NCI-H2107 (cell line): ENCODE measurements at places on chromosomes 11 and 22.

- no peak for DNase-seq
These were observed 11.8 kb downstream of the MRGPRG start for GRCh38 chr11:3206922-3207204.

GRCh38 chr11:126190792-126191191, 20.7 kb downstream of the RPUSD4 start:
- DNase-seq: no peak

DNA sequence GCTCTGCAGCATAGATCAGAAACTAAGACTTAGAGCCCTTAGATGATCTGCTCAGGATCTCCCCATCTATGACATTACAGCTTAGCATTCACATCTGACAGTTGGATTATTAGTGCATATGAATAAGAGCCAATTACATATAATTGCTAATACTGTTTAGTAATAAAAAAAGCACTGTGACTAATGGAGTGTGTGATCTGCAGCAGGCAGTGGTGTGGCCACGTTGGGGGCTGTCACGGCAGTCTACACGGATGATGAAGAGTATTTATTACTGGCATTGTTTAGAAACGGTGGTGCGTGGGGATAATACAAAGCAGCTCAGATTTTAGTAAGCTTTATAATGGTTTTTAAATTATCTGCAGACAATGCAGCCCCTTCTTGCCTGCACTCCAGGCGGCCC, 93.5 kb upstream of the TIMP3 start:
- DNase-seq: no peak

GRCh38 chr11:103546236-103546635, 437.0 kb downstream of the DYNC2H1 start:
- DNase-seq: no peak

DNA sequence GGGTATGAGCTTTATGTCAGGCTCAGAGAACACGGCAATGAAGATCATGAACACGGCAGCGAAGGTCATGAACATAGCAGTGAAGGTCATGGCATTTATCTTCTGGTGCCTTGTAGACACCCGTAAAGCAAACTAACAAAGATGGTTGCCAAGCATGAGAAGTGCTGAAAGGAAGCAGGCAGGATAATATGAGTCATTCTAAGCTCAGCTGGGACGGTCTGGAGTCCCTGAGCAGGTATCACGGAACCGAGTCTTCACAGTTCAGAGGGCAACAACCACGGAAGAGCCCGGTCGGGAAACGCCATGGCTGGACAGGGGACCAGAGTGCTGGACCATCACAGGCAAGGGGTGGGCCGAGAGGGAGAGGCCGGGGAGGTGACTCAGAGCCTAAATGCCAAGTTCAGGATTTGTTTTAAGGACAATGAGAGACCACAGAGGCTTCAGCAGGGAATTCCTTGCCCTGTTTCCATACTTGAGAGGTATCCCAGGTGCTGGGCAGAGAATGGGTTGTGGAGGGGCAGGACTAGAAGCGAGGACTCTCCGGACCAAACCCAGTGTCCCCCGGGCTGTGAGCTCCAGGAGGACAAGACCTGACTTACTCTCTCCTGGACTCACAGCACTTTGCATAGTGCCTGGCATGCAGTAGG, 13.1 kb upstream of the MS4A10 start:
- no peak for DNase-seq

GRCh38 chr11:133519560-133519959, 12.7 kb downstream of the OPCML start:
- no peak for DNase-seq

DNA sequence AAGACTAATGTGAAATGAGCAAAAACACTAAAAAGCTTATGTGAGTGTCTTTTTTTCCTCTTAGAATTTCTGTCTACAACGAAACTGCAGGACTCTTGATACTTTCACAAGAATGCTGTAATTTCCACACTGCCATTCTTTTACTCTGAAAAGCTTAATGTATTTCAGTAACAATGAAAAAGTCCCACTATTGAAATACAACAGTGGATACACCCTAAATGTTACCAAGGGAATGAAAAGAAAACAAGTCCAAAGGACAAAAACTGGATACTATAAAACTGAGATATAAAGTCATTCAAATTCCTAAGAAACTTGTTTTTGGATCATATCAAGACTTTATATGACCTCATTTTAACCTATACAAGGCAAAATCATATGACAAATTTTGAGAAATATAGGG, 77.4 kb downstream of the SOX6 start:
- no peak for DNase-seq

GRCh38 chr22:27105142-27106025, 448.0 kb downstream of the MIAT start:
- DNase-seq: no peak

- DNase-seq: no peak
These were observed 20.0 kb upstream of the POLD3 start for GRCh38 chr11:74572349-74572748.

GRCh38 chr11:129853518-129854231, 38.0 kb downstream of the TMEM45B start:
- peak; percentile 87 for DNase-seq

- no peak for DNase-seq
These were observed 42.8 kb downstream of the WNT7B start for GRCh38 chr22:45934168-45934564.

- no peak for DNase-seq
These were observed 10.9 kb upstream of the NAALADL1 start for GRCh38 chr11:65069217-65069616.

DNA sequence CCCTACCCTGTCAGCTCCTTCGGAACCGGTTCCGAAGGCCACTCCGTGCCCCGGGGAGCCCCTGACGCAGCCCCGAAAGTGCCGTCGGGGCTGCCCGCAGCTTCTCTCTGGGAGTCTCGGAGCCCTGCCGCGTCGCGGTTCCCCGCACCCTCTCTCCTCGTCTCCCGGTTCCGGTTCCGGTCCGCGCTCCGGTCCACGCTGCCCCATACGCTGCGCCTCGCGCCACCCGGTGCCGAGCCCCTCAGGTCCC, 618 bp downstream of the MTA2 start:
- no peak for DNase-seq

GRCh38 chr11:110362971-110363509, 66.6 kb upstream of the RDX start:
- DNase-seq: no peak

GRCh38 chr22:25389541-25389919, 170.1 kb downstream of the CRYBB2 start:
- no peak for DNase-seq

- no peak for DNase-seq
These were observed 76.9 kb upstream of the TCF20 start for GRCh38 chr22:42347281-42347824.

- no peak for DNase-seq
These were observed 1154.3 kb downstream of the FAM181B start for GRCh38 chr11:81579339-81579738.

DNA sequence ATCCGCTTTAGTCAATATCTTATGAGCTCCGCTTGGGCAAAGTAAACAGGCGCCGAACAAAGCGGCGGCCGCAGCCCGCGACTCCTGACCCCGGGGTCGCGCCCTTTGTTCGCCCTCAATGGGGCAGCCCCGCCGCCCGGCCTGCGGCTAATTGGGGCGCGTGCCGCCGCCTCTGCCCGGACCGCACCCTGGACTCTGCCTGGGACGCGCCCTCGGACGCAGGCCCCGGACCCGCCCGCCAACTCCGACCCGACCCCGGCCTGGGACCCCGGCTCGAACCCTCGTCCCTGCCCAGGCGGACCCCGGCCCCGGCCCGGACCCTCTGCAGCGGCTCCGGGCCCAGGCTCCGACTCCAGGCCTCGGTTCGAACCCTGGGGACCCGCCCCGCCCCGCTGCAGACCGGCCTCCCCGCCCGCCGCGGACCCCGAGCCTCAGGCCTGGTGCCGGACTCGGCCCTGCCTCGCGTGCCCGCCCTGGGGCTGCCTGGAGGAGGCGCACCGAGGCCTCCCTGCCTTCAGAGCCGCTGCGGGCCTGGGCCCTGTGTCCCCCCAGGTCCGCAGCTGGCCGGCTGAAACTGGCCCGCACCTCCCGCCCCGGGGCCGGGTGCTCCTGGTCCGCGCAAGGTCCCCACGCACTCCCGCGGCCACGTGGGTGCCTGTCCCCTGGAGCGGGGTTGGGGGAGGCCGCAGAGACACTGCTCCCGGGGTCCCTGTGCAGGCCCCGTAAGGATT, 84.7 kb upstream of the WNT7B start:
- DNase-seq: no peak

DNA sequence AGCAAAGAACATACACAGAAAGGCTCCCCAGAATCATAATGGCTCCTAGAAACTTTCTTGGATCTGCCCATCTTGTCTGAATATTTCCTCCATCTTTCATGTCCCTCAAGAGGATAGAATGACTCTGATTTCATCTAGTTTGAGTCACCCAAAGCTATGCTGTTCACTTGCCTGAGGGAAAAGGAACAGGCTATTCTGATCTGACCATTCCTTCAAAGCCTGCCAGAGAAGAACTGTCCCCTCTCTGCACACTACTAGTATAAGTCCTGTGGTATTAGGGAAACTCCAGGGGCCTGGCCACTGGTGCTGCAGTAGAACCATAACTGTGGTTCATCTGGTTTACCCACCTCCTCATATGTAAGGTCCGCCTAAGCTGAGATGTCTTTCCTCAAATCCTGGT, 2.4 kb upstream of the PATE1 start:
- no peak for DNase-seq
